ENCODE measurements at places on chromosomes 1 and 21.

GRCh38 chr21:19236209-19236608 lies 832.6 kb upstream of the TMPRSS15 start:
- DNase-seq: no peak

- no peak for DNase-seq
Measured at GRCh38 chr1:173355281-173356031, 121.7 kb upstream of the PRDX6 start.

GRCh38 chr1:155123801-155124200 lies 3.9 kb upstream of the EFNA1 start:
- no peak for DNase-seq

GRCh38 chr1:1048765-1049164 lies 25.3 kb downstream of the RNF223 start:
- DNase-seq: no peak

- DNase-seq: no peak
Measured at GRCh38 chr1:32884726-32885125, 1.6 kb upstream of the HPCA start.

- DNase-seq: no peak
Measured at GRCh38 chr1:69090170-69090569, 477.6 kb upstream of the LRRC7 start.

DNA sequence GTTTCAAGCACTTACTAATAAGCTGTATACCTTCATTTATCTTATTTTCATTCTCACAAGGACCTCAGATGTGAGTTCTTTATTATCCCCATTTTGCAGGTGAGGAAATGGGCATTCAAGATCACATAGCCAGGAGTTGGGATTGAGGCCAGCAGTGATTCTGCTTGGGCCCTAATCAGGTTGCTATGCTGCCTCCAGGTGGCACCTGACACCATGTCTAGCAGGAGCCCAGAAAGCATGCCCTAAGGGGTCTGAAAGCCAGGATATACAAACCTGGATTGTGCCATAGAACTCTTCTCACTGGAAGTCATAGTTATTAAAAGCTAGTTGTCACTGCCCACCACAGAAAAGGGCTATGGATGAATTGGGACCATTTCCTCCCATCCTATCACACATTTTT lies 61.1 kb downstream of the FYB2 start:
- DNase-seq: peak; percentile 41
